Activated T-helper 17 cell treated with anti-CD3 and anti-CD28 coated beads, Interleukin-2, amount 50 U/mL, for 72 hours (primary cell): ENCODE measurements at places on chromosomes 3 and 15. TPM values are rescaled to one million over a fixed set of nuclear protein-coding genes. Genes with fewer than 3 reads are reported as not detected.

DNA sequence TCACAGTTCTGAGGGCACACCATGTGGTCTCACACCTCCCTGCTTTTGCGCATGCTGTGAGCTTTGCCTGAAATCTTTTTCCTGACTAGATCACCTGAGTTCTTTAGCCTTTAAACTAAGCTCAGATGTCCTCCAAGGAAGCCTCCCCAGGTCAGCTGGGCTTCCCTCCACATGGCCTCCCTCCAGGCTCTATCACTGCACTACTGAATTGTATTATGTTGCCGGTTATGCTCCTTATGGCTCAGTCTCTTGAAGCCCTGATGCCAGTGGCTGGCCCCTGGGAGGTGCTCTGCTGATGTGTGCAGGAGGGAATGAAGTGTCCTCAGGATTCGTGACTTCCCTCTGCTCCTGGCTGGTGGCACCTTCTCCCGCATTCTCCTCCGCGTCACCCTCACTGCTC, 93.3 kb upstream of the BLM start:
- H3K36me3 ChIP-seq, result peaks cover 50% of the 10 kb centered on the region
- no peaks in the 10 kb centered on the region for H3K27me3 ChIP-seq

DNA sequence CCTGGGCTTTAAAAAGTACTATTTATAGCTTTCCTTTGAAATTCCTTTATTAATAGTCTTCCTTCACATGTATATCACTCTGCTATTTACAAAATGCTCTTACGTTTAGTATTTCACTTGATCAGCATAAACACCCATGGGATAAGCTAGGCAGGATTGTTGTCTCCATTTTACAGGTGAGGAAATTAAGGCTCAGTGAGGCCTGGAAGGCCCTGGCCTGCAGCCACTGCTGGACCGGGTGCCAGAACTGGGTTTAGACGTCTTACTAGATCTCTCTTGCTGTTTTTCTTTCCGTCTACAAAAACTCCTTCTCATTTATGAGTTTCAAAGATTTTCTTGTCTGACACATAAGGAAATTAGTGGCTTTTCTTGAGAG, 236.4 kb downstream of the LPP start:
- H3K36me3 ChIP-seq, result no peaks in the 10 kb centered on the region
- peak overlapping the region; percentile 48 for H3K4me3 ChIP-seq
- peaks cover 20% of the 10 kb centered on the region for H3K4me1 ChIP-seq
- peak overlapping the region; percentile 74 for H3K27ac ChIP-seq
- ATAC-seq, result no peak

The ADAMTS17 gene
- total RNA-seq, result 1.1 TPM

DNA sequence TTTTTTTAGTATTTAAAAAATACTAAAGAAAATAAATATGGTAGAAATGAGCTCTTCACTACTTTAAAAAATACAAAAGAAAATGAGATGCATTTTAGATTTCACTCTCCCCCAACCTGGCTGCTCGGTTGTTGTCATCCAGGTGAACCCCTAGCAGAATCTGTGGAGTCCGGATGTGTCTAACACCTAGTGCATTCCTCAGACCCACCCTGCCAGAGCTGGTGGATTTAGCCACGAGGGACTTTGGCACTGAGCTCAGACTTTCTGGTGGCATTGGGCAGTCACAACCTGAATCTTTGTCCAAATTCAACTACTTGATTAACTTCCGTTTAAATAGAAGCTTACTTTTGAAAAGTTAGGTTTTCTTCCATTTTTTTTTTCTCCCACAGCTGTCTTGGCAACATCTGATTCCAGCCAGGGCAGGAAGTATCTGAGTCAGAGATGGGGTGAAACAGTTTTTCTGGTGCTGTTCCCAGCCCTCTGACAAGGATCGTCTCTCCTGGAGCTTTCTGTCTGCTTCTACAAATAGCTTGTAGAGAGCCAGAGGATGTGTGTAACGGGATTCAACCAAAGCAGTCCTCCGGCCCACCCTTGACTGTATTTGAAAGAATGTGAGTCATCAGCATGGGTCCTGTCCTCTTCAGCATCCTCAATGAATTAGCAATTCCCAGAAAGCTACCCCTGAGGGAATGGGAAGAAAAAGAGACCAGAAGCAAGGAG, 301.8 kb upstream of the MCTP2 start:
- no peaks in the 10 kb centered on the region for H3K36me3 ChIP-seq
- no peak overlapping the region for H3K4me3 ChIP-seq
- H3K4me1 ChIP-seq, result peaks cover 7% of the 10 kb centered on the region
- H3K27ac ChIP-seq, result no peak overlapping the region
- peaks cover 3% of the 10 kb centered on the region for H3K27me3 ChIP-seq
- no peak for ATAC-seq

DNA sequence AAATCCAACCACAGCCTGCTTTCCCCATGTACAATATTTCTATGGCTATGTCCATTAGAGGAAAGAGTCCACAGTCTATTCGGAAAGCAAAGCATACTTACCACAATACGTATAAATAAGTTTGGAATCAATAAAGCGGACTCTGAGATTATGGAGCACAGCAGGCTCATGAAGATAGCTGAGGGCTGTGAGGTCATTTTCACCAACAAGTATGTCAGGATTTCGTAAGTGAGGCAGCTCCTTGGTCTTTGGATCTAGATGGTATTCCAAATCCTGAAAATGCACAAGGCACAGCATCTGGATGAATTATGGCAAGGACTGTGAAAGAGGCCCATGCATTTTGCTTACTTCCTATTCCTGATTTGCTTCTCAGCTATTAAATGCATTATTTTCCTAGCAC, 100.4 kb downstream of the MYO5A start:
- peaks cover 54% of the 10 kb centered on the region for H3K36me3 ChIP-seq
- ATAC-seq, result no peak
- H3K4me3 ChIP-seq, result no peak overlapping the region
- no peak overlapping the region for H3K27ac ChIP-seq
- no peaks in the 10 kb centered on the region for H3K27me3 ChIP-seq

DNA sequence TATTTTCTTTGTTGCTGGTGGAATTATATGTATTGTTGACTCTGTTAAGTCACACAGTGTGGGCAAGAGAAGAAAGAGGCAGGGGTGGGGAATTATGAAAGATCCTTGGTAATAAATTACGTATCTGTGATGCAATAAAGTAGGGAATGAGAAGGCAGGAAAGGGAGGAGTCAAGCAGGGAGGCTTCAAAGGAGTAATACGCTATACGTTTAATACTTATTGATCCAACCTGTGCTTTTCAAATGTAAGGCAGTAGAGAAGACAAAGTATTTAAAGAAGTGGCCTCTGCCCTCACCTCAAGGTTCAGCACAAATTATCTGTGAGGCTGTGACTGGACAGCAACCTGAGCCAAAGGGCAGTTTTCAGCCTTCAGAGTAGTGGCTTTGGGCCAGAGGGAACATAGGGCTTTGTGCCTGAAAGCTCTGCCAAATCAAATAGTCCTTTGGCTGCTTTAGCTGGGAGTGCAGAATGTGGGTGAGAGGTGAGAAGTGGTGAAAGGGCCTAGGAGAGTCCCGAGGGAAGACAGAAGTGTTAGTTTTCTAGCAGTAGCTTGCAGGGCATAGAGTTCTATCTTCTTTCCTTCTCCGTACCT, 1.2 kb upstream of the PLIN1 start:
- no peak overlapping the region for H3K27ac ChIP-seq
- peaks cover 7% of the 10 kb centered on the region for H3K36me3 ChIP-seq

The TM4SF18 gene
- not detected for total RNA-seq

GRCh38 chr3:141191097-141191749, 40.4 kb upstream of the PXYLP1 start:
- H3K27me3 ChIP-seq, result peaks cover 11% of the 10 kb centered on the region
- no peak for ATAC-seq
- no peaks in the 10 kb centered on the region for H3K4me1 ChIP-seq
- no peak overlapping the region for H3K4me3 ChIP-seq
- no peak overlapping the region for H3K27ac ChIP-seq

DNA sequence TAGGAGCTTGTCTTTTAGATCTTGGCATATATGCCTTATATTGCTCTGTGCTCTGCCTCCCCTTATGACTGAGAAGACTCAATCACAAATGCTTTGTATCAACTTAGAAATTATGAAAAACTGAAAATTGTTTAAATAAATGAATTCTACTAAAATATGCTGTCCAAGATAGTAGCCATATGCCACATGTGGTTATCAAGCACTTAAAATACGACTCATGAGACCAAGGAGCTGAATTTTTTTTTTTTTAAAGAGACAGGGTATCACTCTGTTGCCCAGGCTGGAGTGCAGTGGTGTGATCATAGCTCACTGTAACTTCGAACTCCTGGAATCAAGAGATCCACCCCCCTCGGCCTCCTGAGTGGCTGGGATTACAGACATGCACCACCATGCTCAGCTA, 118.3 kb downstream of the RFTN1 start:
- H3K27ac ChIP-seq, result no peak overlapping the region
- H3K27me3 ChIP-seq, result no peaks in the 10 kb centered on the region
- no peak overlapping the region for H3K4me3 ChIP-seq

DNA sequence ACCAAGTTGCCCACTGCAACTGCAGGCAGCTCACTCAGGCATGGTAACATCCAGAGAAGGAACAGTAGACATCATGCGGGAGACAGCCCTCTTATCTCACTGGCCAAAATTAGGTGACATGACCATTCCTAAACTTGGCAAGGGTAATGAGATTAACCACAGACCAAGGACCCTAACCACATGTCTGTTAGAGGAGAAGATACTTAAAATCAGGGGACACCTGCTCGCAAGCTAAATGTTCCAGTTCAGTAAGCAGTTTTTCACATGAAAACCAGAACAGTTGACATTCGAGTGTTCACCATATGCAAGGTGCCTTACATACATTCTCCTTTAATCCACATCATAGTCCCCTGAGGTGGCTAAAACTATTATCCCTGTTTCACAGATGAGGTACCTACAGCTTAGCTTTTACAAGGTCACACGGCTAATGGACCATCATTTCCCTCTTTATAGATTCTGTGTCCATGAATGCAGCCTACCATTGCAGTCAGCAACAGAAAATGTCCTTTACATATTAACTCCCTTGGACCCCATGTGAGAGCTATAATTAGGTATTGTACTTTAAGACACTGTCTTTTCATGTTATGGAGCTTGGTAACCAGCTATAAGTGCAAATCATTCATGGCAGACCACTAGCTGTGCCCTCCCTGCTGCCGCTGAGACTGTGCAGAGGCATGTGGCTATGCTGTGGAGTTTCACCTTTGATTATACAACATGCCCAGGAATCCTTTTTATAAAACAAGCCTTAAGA, 154.1 kb downstream of the LIPC start:
- H3K36me3 ChIP-seq, result no peaks in the 10 kb centered on the region
- H3K4me1 ChIP-seq, result peaks cover 7% of the 10 kb centered on the region
- no peak overlapping the region for H3K4me3 ChIP-seq
- H3K27ac ChIP-seq, result peak overlapping the region; percentile 4

The KBTBD13 gene
- total RNA-seq, result not detected

The RTP1 gene
- total RNA-seq, result not detected

- no peaks in the 10 kb centered on the region for H3K4me1 ChIP-seq
- H3K36me3 ChIP-seq, result no peaks in the 10 kb centered on the region
- H3K27ac ChIP-seq, result no peak overlapping the region
- peaks cover 17% of the 10 kb centered on the region for H3K27me3 ChIP-seq
- no peak overlapping the region for H3K4me3 ChIP-seq
Observed at GRCh38 chr3:73572368-73572767, 52.4 kb downstream of the PDZRN3 start.

- no peak overlapping the region for H3K4me3 ChIP-seq
- H3K27me3 ChIP-seq, result peaks cover 11% of the 10 kb centered on the region
- ATAC-seq, result peak; percentile 80
- H3K27ac ChIP-seq, result no peak overlapping the region
- H3K4me1 ChIP-seq, result peaks cover 5% of the 10 kb centered on the region
Observed at GRCh38 chr3:186217820-186218164, 108.9 kb upstream of the ETV5 start.

DNA sequence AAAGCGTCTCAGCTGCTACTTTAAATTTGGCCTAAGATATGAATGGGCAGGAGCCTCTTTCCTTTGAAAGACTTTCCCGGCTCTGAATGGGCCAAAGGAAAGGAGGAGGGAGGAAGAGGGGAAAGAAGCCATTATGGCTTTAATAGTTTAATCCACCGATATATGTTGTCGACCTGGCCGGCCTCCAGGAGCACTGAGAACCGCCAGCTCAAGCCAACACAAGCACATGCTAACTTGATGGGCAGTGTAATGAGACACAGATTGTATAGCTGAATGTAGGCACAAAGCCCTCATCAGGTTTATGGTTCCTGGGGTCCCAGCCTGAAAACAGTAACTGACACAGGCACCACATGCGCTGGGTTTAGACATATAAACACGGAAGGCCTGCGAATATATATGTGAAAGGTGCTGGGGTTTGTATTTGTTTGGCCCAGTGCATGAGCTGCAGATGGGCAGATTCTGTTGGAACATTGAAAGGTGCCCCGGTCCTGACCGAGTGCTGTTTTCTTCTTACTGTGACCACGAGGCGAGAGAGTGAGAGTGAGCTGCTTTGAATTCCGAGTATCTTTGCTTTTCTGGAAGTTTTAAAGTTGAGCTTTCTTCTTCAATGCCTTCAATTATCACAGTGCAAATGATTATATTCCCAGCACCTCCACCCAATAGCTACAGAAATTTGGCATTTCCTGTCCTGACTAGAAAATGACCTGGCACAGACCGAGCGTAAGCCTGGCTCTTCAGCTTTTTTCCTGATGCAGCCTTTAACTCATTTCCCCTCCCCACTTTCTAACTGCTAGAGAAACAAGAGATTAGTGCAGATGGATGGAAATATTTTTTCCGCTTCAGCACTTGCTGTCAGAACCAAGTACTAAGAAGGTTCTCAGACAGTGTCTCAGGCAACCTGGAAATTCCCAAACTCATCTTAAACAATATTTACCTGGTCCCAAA, 267.3 kb downstream of the RORA start:
- H3K27me3 ChIP-seq, result peaks cover 9% of the 10 kb centered on the region
- no peak for ATAC-seq
- H3K36me3 ChIP-seq, result no peaks in the 10 kb centered on the region
- no peak overlapping the region for H3K27ac ChIP-seq
- H3K4me3 ChIP-seq, result no peak overlapping the region

The ABHD17C gene
- total RNA-seq, result 6.4 TPM

The CIB2 gene
- 0.65 TPM for total RNA-seq

GRCh38 chr3:17546500-17547255, 195.8 kb downstream of the TBC1D5 start:
- H3K4me3 ChIP-seq, result no peak overlapping the region
- no peaks in the 10 kb centered on the region for H3K4me1 ChIP-seq
- H3K36me3 ChIP-seq, result peaks cover 7% of the 10 kb centered on the region
- H3K27me3 ChIP-seq, result no peaks in the 10 kb centered on the region

- no peaks in the 10 kb centered on the region for H3K36me3 ChIP-seq
- H3K4me1 ChIP-seq, result no peaks in the 10 kb centered on the region
- H3K4me3 ChIP-seq, result no peak overlapping the region
- H3K27me3 ChIP-seq, result no peaks in the 10 kb centered on the region
- peak overlapping the region; percentile 62 for H3K27ac ChIP-seq
Observed at GRCh38 chr15:25903024-25903581, 40.0 kb upstream of the ATP10A start.

- H3K27me3 ChIP-seq, result no peaks in the 10 kb centered on the region
- ATAC-seq, result no peak
- no peaks in the 10 kb centered on the region for H3K36me3 ChIP-seq
- no peak overlapping the region for H3K27ac ChIP-seq
- no peak overlapping the region for H3K4me3 ChIP-seq
- peaks cover 16% of the 10 kb centered on the region for H3K4me1 ChIP-seq
Observed at GRCh38 chr3:186852994-186853393, 10.5 kb downstream of the ADIPOQ start.

The ZNF35 gene
- total RNA-seq, result 3.0 TPM

- no peak for ATAC-seq
- no peak overlapping the region for H3K4me3 ChIP-seq
- peaks cover 10% of the 10 kb centered on the region for H3K27me3 ChIP-seq
Observed at GRCh38 chr3:153001210-153002078, 160.6 kb upstream of the RAP2B start.

- ATAC-seq, result no peak
- peaks cover 4% of the 10 kb centered on the region for H3K4me1 ChIP-seq
- H3K4me3 ChIP-seq, result no peak overlapping the region
- H3K27me3 ChIP-seq, result no peaks in the 10 kb centered on the region
- no peak overlapping the region for H3K27ac ChIP-seq
- H3K36me3 ChIP-seq, result peaks cover 98% of the 10 kb centered on the region
Observed at GRCh38 chr15:90471769-90472168, 58.0 kb upstream of the CRTC3 start.

The EAF2 gene
- 20.8 TPM for total RNA-seq
